Cerebellar nuclear complex (tissue), 1 donor: ENCODE measurements at places on chromosomes 4 and X.

- no peak for DNase-seq
These were observed 191.0 kb upstream of the EMCN start for GRCh38 chr4:100708776-100709175.

DNA sequence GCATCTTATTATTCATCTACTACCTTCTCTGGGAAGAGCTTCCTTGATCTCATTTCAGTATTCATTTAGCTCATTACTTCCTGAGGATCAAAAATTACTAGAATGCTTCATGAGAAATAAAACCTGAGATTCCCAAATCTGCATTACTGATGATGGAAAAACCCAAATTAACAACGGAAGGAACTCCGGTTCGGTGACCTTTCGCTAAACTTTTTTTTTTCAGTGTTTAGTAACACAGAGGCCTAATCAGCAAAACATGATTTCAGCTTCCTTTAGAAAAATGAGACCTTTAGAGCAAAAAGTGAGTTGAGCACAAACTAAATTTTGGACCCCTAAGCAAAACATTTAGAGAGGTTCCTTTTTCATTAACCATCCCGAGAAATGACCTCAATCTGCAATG lies 229.2 kb downstream of the MAML3 start:
- no peak for DNase-seq

DNA sequence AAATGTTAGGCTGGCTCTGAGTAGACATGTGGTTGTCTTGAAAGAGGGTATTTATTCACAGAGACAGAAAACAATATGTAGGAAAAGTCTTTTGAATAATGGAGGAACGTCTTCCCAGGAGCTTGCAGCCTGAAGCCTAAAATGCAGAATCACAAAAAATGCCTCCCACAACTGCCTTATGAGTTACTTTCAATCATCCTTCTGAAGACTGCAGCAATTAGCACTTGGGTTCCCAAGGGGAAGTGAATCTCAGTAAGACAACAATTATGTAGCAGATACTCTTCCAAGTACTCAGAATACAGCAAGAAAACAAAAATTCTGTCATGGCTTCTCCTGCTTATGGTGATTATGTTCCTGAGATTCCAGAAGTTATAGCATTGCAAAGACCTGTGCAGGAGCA lies 166.6 kb upstream of the TBL1X start:
- DNase-seq: no peak

DNA sequence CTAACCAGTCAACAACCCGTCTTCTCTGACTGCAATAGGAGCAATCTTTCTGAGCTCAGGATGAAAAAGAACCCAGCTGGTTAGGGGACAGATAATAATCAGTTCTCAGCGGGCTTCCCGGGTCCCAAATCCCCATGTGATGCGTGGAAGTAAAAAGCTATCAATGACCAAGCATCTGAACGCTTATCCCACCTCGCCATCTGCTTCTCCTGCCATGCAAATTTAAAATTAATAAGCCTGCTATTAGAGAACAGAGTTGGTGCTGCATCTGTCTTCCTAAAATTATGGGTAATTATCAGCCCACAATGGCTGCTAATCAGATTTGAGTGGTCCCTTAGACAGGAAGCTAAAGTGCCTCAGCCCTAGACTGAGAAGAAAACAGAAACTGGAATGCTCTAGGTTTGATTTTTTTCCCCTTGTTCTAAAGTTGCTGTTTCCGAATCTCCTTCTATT lies 37.5 kb downstream of the AFAP1 start:
- DNase-seq: no peak

DNA sequence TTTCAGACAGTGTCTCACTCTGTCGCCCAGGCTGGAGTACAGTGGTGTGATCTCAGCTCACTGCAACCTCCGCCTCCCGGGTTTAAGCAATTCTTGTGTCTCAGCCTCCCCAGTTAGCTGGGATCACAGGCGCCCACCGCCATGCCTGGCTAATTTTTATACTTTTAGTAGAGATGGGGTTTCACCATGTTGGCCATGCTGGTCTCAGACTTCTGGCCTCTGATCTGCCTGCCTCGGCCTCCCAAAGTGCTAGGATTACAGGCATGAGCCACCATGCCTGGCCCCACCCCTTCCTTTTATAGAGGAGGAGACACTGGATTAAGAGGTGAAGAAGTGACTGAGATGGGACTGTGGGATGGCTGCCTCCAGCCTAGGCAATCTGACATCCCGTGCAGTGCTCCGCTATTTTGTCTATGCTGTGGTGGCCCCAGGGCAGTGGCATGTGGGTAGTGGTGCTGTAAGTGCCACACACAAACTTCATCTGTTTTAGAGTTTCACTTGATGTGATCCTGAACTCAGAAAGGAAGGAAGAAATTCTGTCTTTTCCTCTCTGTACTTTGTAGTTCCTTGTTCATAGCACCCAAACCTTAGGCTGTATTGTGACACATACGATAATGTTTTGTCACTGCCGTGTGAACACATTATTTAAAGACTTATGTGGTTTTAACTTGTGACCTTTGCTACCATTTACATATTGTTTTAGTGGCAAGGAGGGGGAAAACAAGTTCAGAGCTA lies 48.9 kb downstream of the FNIP2 start:
- no peak for DNase-seq

DNA sequence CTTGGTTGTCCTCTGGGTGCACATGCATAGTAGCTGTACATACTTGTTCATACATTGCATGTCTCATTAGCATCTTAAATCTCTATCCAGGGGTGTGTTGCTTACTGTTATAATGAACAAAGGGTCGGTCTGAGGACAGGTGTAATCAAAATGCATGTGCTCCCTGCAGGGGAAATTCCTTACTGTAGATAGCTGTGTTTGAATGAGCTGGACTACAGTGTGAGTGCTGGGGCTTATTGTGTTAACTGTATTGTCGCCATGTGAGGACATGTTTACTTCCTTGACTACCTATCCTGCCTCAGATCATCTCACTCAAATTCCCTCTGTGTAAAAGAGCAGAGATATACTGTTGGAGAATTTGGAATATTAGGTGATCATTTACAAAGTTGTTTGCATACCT lies 98.7 kb downstream of the KLHL34 start:
- no peak for DNase-seq

- peak; percentile 6 for DNase-seq
These were observed at the start of gene GABRB1 for GRCh38 chr4:47031011-47031678. Gene GABRB1 (plus strand): TSS chr4:47031567.

- no peak for DNase-seq
These were observed 31.5 kb upstream of the RAPGEF2 start for GRCh38 chr4:159071178-159071968.

DNA sequence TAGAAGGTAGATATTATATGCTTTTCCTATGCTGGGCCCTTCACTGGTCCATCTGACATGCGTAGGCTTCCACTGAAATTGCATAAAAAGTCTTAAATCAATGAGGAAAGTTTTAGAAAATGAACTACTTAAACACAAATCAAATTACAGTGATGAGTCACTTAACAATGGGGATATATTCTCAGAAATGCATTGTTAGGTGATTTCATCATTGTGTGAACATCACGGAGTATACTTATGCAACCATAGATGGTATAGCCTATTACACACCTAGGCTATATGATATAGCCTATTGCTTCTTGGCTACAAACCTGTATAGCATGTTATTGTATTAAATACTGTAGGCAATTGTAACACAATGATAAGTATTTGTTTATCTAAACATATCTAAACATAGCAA lies 10.3 kb downstream of the STAP1 start:
- no peak for DNase-seq

- DNase-seq: no peak
These were observed 68.5 kb downstream of the FGFBP1 start for GRCh38 chr4:15870079-15870478.

GRCh38 chr4:88698519-88698918 lies 890 bp upstream of the NAP1L5 start:
- DNase-seq: no peak

- no peak for DNase-seq
These were observed 25.6 kb upstream of the ABCB7 start for GRCh38 chrX:75181721-75182120.

DNA sequence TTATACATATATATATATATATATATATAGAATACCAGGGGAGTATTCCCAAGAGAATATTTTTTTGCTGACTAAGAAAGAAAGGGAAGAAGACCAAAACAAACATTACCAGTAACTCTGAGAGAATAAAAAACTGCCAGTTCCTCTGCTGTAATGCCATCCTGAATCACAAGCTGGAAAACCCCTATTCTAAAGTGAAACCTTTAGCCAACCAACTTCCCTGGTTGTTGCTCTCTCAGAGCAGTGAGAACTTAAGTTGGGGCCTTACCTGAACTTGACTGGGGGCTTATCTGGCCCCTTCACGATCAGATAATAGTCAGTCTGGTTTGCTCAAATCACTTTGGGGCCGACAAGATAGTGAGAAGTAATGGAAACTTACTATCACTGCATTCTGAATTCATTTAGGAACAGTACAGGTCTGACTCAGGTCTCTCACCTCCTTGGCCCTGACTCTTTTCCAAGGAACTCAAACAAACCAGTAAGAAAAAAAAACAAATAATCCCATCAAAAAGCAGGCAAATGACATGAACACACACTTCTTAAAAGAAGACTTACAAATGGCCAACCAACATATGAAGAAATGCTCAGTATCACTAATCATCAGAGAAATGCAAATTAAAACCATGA lies 62.5 kb downstream of the CD40LG start:
- DNase-seq: no peak

DNA sequence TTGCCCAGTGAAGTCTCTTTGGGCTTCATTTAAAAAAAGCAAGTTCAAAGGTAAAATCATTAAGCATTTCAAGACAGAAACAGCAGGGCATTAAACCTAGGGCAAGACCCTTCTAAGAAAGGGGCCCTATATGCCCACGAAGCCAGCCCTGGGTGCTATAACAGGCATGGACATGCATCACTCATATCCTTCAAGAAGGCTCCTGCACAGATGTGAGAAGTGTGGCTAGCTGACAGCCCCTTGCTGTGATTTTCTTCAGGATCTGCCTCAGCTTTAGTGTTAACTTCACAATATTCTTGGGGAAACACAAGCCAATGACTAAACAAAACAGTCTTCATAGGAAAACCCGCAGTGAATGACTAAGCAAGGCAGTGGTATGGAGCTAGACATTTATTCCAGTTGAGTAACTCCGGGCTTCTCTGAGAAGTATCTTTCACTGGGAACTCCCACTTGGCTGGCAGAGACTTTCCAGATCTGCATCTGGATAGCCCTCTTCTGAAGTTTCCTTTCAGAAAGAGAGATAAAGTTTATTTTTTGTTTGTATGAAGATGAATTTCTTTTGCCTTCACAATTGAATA lies 11.9 kb upstream of the MAOA start:
- no peak for DNase-seq

- no peak for DNase-seq
These were observed 468 bp downstream of the ZMYM3 start for GRCh38 chrX:71253253-71254091.

DNA sequence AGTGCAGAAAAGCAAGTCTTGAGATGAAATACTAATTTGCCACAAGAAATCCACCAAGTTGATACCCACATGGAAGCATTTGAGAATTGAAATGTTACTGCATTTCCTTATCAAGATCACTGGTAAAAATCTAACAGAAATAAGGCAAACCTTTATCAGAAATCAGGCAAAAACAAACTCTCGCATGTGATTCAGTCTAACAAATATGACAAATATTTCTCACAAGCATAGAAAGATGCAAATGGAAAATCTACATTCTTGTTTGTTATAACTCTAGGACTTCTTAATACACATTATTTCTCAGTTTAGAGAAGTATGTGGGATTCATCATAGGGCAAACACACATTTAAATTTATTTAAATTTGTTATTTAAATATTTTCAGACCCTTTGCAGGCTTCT lies 52.9 kb downstream of the TXK start:
- no peak for DNase-seq

GRCh38 chr4:94595880-94596483 lies 144.2 kb downstream of the PDLIM5 start:
- DNase-seq: no peak

GRCh38 chrX:110168585-110168984 lies 149.3 kb downstream of the AMMECR1 start:
- DNase-seq: no peak

DNA sequence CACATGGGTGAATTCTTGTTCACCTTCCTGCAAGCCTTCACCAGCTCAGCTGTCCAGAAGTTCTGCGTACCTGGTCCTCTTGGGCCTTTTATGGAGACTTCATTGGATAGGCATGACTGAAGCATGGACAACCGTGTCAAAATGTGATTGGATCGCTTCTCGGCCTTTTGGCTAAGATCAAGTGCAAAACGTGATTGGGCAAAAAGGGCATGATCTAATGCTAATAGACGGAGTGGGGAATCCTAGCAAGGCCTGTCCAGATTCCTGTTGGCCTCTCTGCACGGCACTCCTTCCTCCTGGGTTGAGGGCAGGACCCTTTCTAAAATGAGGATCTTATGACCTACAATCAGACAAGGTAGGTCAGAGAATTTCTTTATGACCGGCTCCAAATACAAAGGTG lies 24.9 kb downstream of the PRDX4 start:
- DNase-seq: no peak

DNA sequence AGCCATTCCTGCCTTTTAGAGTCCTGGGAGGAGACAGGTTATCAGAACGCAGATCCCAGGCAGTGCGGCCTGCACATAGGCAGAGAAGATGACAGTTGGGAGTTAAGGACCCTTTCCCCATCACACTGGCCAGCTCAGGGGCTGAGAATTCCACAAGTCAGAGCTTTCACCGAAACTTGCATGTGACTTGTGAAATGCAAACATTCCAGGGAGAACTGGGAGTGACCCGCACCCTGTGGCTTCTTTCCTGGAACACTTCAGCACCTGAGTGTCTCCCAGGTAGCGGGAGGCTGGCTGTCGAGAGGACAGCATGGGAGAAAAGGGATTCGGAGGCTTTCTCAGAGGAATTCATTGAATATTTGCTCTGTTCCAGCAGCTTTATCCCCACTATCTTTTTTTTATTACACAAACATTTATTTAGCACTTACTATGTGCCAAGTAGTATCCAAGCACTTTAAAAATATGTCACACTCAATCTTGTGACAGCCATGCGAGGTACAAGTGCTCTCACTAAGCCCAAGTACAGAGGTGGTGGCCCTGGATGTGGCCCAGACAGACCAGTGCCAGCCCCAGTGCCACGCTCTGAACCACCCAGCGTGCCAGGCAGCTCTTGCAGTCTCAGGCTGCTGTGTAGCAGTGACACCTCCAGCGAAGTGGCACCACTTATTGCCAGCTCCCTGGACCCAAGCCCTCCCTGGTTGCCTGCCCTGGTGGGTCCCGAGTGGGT lies 100.5 kb downstream of the PHKA2 start:
- DNase-seq: no peak

DNA sequence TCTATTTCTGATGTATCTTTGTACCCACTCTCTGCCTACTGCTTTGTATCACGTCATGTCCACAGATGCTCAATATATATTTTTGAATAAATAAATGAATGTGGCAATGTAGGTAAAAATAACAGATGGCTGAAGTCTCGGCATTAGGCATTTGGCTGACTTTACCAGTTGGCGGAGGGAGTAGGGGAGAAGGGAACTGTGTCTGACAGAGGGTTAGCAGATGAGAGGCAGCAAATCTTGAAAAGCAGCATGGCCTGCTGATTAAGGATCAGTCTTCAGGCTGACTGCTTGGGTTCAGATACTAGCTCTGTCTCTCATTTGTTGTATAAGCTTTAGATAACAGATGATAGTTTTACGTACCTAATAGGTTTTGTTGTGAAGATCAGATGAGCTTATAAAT lies 31.9 kb upstream of the RASGEF1B start:
- DNase-seq: no peak

GRCh38 chrX:108666101-108666500 lies 70.3 kb downstream of the IRS4 start:
- no peak for DNase-seq

- no peak for DNase-seq
These were observed 925.1 kb downstream of the PCDH7 start for GRCh38 chr4:31645236-31645635.

- DNase-seq: no peak
These were observed 443.0 kb upstream of the GALNT7 start for GRCh38 chr4:172725581-172725980.

GRCh38 chr4:183356173-183356830 lies 34.1 kb upstream of the CLDN24 start:
- no peak for DNase-seq
